AG04449 (cell line): ENCODE measurements at places on chromosomes 12 and 14.

GRCh38 chr14:83289896-83290295 is 1756.2 kb upstream of the SEL1L start:
- no peak for DNase-seq

GRCh38 chr14:103061482-103061976 is 4.2 kb upstream of the CDC42BPB start:
- DNase-seq = no peak

DNA sequence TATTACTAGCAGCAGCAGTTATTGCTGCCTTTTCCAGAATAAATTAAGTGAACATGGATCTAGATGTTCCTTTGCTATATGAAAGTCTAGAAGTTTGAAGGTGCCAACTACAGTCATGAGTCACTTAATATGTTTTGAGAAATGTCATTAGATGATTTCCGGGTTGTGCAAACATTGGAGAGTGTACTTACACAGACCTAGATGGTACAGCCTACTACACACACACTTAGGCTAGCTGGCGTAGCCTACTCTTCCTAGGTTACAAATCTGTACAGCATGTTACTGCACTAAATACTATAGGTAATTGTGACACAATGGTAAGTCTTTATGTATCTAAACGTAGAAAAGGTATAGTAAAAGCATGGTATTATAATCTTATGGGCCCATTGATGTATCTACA is 368.1 kb downstream of the PDZRN4 start:
- DNase-seq = no peak

- no peak for DNase-seq
Observed at GRCh38 chr12:26711072-26711471, 121.9 kb downstream of the ITPR2 start.

DNA sequence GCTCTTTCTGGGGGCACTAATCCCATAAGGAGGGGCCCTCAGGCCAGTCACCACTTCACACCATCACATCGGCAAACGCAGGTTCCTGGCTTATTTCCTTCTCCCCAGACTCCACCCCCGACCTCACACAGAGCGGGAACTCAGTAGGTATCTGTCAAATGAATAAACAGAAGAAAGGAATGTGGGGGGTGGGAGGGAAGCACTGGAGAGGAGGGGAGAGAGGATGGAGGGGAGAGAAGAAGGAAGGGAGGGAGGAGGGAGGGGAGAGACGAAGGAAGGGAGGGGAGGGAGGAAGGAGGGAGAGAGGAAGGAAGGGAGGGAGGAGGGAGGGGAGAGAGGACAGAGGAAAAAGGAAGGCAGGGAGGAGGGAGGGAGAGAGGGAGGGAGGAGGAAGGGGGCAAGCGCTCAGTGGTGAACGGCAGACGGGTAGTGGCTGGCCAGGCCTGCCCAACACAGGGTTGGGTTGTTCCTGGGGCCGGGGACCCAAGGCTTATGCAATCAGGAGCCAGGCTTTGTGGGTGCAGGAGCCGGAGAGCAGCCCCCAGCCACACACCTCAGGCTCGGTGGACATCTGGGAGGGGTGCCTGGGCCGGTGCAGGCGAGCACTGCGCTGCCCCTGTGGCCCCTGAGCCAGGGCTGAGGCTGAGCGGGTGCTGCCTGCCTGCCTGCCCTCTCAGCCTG is 52.6 kb upstream of the FBRSL1 start:
- DNase-seq = no peak

DNA sequence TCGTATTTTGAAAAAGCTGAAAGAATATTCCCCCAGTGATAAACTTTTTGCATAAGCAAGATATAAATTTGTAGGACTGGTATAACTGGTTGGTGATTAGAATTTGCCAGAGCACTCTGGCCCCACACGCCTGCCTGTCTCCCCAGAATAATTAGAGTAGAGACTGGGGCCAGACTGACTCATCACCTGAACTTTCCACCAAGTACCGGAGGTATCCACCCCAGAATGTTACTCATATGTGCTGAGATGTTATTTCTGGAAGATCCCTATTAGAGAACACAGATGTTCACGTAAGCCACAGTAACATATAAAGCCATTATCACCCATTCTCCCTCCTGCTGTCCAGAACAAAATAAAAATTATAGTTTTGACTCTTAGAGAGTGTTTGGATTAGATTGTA is 49.5 kb upstream of the PIWIL1 start:
- DNase-seq = no peak
